ENCODE measurements at places on chromosomes 7 and 10.
A peak's percentile ranks its signal among the peaks of the same experiment; 100 is the strongest.

- DNase-seq: no peak
Measured at GRCh38 chr7:294440-295154, 4.6 kb downstream of the FOXL3 start.

DNA sequence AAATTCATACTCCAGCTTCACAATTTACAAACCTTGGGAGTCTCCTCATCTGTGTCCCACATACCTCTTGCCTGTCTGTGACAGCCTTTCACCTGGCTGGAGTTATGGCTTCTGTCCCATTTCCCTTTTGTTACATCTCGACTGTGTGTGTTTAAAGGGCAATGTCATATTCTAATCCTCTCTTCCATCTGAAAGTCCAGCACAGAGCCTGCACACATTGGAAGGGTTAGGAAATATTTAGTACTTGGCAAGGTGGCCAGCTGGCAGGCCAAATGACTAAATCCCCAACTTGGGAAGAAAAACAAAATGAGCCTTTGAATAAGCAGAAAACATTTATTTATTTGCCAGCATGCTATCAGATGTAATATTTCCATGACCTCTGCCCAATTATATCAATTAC lies 120.1 kb upstream of the STK17A start:
- no peak for DNase-seq

DNA sequence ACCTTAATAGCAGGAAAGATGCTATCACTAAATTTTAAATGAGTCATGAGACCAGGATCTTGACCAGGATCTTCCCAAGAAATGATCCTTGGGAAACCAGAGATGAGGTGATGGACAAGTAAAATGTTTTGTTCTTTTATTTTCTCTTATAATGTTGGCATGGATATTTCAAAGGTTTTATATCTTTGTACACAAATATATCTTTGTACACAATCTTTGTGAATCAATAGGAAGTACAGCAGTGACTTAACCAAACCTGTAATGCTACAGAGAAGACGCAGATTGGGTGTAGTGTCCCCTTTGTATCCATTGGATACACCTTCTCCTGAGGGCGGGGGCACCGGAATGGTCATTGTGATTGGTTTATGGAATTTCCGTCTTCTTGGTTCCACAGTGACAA lies 180.1 kb upstream of the CCDC6 start:
- no peak for DNase-seq

DNA sequence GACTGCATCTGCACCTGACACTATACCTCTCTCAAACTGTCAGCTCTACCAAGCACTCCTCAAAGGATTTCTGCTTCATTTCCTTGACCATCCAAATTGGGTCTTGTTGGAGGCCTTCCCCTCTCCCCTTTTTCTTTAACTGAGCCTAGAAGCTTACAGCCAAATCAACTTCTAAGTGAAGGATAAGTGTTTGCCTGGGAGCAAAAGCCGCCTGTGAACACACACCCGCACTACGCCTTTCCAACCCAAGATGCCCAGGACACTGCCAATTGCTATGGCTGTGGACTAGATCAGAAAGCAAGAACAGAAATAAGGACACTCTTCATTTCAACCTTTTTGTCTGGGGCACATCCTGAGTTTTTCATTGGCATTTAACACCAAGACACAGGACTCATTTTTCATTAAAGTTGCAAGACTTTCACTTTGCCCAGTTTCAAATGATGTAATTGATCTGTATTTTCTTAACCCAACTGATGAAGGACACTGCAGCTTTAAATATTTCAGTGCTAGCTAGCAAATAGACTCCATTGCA lies 52.8 kb downstream of the CPEB3 start:
- DNase-seq: no peak

DNA sequence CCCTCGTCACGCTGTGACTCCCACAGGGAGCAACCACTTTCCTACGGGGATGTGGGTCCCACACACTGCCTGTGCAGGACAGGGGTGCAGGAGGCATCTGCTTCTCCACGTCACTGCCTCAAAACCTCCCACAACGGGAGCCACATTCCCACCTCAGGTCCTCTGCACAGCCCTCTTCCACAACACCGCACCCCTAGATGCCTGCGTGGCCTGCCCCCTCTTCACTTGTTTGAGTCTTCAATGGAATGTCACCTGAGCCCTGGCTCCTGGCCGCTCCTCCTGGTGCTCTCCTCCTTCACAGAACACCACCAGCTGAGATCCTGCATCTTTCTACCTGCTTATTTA lies 73.6 kb downstream of the MAD1L1 start:
- DNase-seq: no peak

DNA sequence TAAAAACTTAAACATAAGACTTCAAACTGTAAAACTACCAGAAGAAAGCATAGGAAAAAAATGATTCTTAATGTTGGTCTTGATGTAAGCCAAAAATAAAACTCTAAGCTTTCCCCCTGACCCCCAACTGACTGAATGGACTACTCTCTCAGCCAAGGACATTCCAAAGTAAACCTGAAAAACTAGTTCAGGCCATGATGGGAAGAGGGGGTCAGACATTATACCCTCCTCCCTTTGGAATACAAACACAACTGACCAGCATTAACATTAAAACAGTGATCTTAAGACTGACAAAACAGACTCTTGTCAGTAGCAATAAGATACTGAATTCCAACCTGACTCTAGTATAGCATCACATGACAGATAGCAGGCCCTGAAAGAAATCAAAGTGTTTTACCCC lies 13.5 kb upstream of the LRGUK start:
- DNase-seq: no peak

GRCh38 chr7:106367664-106368063 lies 82.9 kb upstream of the NAMPT start:
- no peak for DNase-seq

DNA sequence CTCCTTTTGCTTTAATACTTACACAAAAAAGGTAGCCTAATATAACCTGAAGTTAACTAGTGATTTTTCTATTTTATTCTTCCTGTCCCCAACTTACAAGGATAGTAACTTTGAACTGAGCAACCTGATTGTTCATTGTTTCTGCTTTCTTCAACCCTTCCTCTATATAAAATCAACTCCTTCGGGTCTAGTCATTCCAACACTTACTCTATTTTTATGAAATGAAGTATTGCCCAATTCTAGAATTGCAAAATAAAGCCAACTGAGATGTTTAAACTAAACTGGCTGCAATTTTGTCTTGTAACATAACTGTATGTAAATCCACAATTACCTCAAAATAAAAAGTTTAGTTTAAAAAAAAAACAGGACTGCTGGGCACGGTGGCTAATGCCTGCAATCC lies 20.3 kb upstream of the DNA2 start:
- DNase-seq: no peak

DNA sequence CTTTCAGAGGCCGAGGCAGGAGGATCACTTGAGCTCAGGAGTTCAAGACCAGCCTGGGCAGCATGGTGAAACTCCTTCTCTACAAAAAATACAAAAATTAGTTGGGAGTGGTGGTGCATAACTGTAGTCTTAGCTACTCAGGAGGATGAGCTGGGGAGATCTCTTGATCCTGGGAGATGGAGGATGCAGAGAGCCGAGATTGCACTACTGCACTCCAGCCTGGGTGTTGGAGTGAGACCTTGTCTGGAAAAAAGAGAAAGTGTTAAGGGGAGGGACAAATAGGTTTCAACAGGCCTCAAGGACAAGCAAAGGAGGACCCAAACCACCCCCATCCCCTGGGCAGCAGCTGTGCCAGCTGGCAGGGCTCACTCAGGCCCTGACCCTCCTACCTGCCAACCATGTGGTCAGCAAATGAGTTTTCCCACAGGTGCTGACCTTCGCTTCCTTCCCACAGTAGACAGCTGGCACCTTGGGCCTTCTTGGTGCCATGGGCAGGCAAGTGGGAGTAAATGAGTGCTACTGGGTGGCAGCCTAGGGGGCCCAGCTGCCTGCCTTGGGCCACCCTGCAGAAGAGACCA lies 5.5 kb upstream of the PNLIPRP2 start:
- no peak for DNase-seq

DNA sequence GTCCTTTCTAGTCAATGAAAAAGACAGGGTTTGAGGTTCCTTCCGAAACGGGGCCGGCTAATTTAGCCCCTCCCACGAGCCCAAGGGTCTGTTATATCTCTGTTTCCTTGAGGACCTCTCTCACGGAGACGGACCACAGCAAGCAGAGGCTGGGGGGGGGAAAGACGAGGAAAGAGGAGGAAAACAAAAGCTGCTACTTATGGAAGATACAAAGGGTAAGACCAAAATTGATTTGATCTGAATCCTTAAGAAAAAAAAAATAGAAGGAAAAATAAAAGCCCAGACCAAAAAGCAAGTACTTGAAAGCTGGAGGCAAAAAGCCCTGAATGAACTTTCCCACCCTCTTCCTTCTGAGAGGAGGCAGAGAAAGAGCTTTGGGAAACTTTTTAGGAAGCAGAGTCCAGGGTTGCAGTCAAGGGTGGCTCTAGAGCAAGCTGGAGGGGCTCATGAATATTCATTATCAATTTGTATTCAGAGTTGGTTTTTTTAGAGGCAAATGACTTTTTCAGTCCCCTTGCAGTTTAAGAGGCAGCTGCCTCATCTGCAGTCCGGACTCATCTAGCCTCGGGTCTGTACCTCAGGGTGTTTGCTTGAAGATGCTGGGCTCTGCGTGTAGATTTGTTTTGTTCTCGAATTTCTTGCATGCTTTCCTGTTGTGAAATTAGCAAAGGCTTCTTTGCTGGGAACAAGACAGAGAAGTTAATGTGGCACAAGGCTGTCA lies at the start of gene ENTPD1:
ENTPD1 (plus strand) TSS at position 123 of the 721 bp plus-strand sequence; CDS start at position 200, 77 bp downstream.
- no peak for DNase-seq

DNA sequence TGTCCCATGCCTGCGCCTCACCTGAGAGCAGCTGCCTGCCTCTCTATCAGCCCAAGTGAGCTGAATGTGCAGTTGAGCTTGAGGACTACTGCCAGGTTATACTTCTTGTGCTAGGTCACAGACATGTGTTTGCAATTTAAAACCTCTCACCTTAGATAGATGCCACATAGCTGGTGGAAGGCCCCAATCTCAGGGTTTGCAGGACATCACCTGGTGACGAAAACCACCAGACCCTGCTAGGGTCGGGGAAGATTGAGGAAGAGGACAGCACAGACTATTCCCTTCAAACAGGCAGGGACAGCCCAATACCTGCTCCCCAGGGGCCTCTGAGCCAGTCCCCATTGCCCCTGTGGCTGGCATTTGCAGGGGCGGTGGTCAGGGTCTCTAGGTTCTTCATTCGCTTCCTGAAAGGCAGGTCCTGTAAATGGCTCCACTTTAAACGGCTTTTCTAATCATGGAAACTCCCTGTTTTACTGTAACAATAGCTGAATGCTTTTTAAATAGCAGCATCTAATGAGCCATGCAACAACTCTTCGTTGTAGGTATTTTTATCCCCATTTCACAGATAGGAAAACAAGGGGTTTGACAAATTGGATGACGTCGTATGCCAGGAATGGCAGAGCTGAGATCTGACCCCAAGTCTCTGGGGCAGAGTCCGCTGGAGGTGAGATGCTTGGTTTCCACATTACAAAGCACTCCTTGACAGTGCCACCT lies 80.1 kb downstream of the EMX2 start:
- no peak for DNase-seq

DNA sequence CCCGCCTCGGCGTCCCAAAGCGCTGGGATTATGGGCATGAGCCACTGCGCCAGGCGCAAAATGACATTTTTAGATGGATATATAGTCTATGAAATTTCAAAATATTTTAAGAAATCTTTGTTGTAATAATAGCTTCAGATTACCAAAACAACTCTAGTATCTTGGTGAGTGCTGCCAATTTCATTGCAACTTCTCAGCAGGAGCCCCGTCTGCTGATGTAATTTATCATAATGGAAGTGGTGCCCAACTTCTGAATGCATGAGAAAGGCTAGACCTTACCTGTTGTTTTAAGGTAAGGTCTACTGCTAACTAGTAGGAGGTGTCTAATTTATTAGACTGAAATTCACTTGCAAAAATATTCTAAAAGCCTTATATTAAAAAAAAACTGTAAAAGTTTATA lies 20.0 kb downstream of the PDSS1 start:
- DNase-seq: no peak

GRCh38 chr7:106487892-106488291 lies 173.1 kb downstream of the CCDC71L start:
- no peak for DNase-seq

DNA sequence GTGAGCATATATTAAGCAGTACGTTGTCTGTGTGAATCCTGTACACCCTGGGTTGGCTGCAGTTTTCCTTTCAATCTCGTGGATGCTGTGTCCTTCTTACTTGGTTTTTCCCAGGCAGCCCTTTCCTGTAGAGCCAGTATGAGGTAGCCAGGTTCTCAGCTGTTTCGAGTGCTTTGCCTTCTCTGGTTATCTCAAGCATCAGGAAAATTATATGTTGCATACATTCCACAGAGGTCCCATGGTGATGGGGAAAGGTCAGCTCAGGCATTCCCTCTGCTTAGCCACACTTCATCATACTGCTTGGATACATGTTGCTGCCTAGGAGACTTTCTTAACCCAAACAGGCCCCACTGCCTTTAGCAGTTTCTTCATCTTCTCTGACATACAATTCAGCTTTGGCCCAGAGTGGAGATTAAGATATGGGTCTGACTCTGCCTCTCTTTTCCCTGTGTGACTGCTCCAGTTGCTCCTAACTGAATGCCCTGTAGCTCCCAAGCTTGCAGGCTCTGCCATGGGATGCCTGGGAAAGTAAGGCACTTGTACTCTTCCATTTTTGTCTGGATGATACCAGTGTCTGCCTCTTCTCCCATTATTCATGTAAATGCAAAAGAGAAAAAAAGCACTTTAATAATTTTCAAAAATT lies 11.3 kb downstream of the GNAI1 start:
- DNase-seq: peak; percentile 24

DNA sequence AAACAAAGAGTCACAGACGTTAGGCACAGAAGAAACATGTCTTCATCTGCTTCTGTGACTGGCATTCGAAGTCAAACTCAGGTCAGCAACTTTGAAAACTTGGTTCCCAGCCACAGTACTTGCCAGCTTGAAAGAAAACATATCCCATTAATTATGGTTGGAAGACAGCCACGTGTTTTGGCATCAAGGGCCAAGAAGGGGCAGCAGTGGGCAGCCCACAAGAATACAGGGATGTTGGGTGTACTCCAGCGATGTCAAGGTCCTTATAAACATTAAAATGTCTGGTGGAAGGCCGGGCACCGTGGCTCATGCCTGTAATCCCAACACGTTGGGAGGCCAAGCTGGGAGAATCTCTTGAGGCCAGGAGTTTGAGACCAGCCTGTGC lies 29.5 kb downstream of the JCAD start:
- DNase-seq: no peak

DNA sequence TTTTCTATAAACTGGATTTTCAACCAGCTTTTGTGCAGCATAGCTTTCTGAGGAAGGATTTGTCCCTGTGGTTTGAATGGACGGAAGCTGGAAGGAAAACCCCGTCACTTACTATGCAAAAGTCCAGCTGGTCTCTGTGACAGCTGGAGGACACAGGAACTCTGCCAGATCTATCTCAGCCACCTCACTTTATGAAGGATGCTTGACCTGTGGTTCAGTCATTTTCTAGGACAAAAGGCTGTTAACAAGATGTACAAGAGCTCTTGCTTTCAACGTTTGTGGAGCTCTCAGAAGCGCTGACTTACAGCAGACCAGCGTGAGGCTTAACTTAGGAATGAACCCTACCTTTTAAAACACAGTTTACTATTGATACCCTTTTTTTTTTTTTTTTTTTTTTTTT lies 90.8 kb downstream of the CREM start:
- DNase-seq: no peak

GRCh38 chr7:37061849-37062559 lies 337.7 kb upstream of the AOAH start:
- no peak for DNase-seq

- DNase-seq: no peak
Measured at GRCh38 chr7:132200141-132200540, 376.1 kb downstream of the PLXNA4 start.
